Cerebellum (tissue), 4 donors: ENCODE measurements at places on chromosomes 12 and 14. TPM values are rescaled to one million over a fixed set of nuclear protein-coding genes. Genes with fewer than 3 reads are reported as not detected.

Gene STON2
- total RNA-seq: 29.9 TPM

Gene TMEM116
- total RNA-seq: 33.1 TPM

Gene KRT8
- total RNA-seq: 1.9 TPM

Gene ASPG
- 0.45 TPM for total RNA-seq

Gene LAG3
- total RNA-seq: 0.36 TPM
